Stimulated activated naive CD4-positive, alpha-beta T cell (primary cell): ENCODE measurements at places on chromosomes 11 and 22.

- no peak for DNase-seq
Measured at GRCh38 chr22:49201046-49201970, 626.4 kb downstream of the BRD1 start.

DNA sequence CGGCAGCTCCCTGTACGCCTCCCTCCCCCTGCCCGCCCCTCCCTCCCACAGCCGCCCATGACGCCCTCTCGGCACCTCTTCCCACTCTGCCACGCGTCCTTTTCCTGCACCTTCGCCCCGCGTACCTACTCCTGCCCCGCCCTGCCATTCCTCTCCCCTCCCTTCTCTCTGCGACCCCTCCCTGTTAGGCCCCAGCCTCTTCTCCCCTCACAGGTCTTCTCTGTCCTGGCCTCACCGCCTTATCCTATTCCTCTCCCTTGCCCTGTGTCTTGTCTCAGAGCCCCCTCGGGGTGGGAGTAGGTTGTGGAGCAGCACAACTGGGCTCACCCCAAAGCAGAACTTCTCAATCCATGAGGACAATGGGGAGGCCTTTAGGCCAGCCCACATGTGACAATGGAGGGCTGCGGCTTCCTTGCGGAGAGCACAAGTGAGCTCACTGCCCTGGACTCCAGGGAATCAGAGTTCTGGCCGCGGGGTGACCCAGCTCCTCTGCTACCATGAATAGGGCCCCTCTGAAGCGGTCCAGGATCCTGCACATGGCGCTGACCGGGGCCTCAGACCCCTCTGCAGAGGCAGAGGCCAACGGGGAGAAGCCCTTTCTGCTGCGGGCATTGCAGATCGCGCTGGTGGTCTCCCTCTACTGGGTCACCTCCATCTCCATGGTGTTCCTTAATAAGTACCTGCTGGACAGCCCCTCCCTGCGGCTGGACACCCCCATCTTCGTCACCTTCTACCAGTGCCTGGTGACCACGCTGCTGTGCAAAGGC is 539 bp downstream of the SLC35C1 start:
- DNase-seq = no peak

DNA sequence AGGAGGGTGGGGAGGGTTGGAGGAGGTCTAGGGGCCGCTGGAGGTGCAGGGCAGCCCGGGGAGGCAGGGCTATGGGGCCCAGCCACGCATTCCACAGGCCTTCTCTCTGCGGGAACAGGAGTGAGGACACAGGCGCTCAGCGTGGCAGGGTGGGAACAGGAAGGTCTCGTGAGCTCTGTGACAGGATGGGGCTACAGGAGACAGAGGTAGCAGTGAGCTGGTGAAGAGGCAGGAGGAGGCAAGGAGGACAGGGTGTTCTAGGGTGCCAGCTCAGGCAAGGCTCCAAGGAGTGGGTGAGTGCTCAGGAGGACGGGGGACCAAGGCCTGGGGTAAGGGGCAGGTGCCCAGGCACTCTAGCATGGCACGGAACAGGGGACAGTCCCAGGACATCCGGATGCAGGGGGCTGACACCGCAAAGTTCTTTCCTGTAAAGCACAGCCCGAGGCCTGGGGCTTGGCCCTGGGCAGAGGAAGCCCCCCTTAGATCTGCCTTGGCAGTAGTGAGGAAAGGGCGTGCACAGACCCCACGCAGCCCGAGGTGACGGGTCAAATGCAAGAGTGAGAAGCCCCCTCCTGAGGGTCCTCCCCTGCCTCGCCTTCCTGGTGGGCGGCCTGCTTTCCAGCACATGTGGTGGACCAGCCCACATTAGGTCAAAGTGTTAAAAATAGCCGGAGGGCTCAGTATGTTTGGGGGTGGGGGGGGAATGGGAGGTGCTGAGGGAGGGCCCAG is 4.7 kb upstream of the NEAT1 start:
- DNase-seq = peak; percentile 51

GRCh38 chr11:17699147-17700114 is 19.9 kb upstream of the MYOD1 start:
- no peak for DNase-seq

- DNase-seq = peak; percentile 25
Measured at GRCh38 chr11:17991783-17992433, 20.9 kb downstream of the SERGEF start.

- no peak for DNase-seq
Measured at GRCh38 chr11:112210890-112211289, 15.3 kb upstream of the PTS start.

DNA sequence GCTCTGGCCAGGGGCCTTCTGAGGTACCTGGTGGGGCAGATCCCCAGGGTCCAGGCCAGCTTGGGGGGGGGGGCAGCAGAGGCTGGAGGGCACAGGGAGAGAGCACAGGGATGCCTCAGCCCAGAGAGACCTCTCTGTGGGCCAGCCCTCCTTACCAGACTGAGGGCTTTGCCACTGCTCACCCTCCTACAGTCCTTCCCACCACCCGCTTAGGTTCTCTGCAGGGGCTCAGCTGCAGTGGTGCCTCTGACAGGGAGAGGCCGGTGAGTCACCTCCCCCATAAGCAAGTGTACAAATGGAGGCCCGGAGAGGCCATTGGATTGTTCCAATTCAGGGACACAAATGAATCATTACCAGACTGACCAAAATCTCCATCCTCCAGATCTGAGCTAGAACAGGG is 68.1 kb upstream of the LMO1 start:
- no peak for DNase-seq

- DNase-seq = no peak
Measured at GRCh38 chr11:83601201-83601913, 315.2 kb upstream of the CCDC90B start.

DNA sequence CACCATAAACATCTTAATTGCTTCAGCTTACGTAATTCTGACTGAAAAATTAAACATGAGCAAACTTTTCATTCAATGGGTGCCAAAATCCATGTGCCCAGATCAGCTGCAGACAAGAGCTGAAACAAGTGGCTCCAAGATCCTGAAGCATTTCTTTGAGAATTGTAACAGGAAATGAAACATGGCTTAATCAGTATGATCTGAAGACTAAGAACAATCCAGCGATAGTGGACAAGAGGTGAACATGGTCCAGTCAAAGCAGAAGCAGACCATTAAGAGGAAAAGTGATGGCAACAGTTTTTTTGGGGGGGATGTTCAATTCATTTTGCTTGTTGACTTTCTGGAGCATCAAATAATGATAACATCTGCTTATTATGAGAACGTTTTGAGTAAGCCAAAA is 1964.5 kb upstream of the RAG2 start:
- DNase-seq = no peak

DNA sequence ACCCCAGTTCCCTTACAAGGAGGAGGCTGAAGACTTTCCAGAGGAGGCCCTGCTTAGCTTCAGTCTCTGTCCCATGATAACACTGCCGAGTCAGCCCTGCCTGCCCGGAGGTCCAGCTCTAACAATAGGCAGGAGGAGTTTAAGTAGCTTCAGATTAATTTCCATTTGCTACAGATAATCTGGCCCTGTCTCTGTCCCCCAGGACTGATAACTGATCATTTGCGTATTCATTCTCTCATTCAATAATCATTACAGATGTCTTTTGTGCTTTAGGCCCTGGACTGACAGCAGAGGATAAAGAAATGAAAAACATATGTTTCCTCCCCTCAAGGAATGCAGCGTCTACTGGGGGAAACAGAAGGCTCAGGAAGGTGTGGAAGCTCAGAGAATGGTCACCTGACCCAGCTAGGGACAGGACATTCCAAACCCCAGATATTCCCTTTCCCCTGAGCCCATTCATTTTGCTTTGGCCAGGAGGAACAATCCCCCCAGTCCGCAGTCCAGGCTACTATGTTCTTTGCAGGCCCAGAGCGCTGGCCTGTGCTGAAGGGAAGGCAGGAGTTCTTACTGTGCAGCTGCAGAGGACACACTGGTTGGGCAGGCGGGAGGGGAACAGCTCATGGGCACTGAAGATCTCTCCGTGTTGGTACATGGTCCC is 20.8 kb downstream of the CHRDL2 start:
- DNase-seq = no peak

- no peak for DNase-seq
Measured at GRCh38 chr11:72719144-72719543, 33.1 kb downstream of the ARAP1 start.

- DNase-seq = no peak
Measured at GRCh38 chr22:49091917-49092545, 735.6 kb downstream of the BRD1 start.

GRCh38 chr11:121889931-121890330 is 226.1 kb downstream of the BLID start:
- no peak for DNase-seq

GRCh38 chr22:44409211-44409973 is 88.6 kb downstream of the RTL6 start:
- no peak for DNase-seq

- peak; percentile 10 for DNase-seq
Measured at GRCh38 chr22:26648011-26648497, 9.3 kb upstream of the MIAT start.

GRCh38 chr11:17406818-17407149 is 18.3 kb upstream of the KCNJ11 start:
- no peak for DNase-seq

- DNase-seq = no peak
Measured at GRCh38 chr11:87036756-87037449, 831 bp upstream of the TMEM135 start.

GRCh38 chr11:70314730-70315129 is 44.2 kb downstream of the PPFIA1 start:
- no peak for DNase-seq

DNA sequence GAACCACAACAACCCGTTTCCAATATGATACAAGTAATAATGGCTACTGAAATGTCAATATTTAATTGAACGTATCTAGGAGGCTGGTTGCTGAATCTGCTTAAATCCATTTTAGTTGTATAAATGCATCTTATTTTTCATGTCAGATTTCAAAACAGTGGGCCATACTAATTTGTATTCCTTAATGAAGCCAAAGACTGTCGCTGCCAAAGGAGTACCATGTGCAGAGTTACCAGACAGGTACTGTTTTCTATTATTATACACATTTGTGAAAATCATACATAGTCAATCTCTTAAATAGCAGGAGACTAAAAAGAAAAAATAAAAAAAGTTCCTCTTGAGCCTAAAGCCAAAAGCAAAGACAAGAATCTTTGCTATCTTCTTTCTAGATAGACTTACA is 632.3 kb downstream of the LRRC4C start:
- DNase-seq = no peak

DNA sequence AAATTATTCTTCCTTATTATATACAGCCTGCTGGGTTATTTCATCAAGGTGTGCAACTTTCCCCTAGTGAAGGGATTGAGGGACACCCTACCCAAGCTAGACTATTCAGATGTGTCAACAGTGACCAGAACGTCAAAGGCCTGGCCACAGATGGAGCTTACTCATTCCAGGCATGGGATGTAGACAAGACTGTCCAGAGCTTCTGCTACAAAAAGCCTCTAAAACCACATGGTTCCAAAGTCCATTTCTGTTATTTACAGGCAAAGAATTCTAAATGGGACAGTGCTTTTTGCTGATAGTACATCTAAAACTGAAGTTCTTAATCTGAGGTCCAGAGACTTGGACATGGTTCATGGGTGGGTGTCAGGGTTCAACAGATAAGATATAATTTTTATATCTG is 9.7 kb upstream of the SMCO4 start:
- DNase-seq = no peak

- no peak for DNase-seq
Measured at GRCh38 chr11:124479561-124479960, 34.1 kb upstream of the OR8B8 start.

GRCh38 chr11:18844753-18845367 is 53.3 kb upstream of the PTPN5 start:
- DNase-seq = no peak

GRCh38 chr11:57764566-57764965 is 3.0 kb downstream of the CTNND1 start:
- no peak for DNase-seq

- no peak for DNase-seq
Measured at GRCh38 chr11:76564364-76564763, 106.2 kb downstream of the LRRC32 start.

GRCh38 chr22:30861131-30861530 is 107.4 kb downstream of the MORC2 start:
- no peak for DNase-seq

DNA sequence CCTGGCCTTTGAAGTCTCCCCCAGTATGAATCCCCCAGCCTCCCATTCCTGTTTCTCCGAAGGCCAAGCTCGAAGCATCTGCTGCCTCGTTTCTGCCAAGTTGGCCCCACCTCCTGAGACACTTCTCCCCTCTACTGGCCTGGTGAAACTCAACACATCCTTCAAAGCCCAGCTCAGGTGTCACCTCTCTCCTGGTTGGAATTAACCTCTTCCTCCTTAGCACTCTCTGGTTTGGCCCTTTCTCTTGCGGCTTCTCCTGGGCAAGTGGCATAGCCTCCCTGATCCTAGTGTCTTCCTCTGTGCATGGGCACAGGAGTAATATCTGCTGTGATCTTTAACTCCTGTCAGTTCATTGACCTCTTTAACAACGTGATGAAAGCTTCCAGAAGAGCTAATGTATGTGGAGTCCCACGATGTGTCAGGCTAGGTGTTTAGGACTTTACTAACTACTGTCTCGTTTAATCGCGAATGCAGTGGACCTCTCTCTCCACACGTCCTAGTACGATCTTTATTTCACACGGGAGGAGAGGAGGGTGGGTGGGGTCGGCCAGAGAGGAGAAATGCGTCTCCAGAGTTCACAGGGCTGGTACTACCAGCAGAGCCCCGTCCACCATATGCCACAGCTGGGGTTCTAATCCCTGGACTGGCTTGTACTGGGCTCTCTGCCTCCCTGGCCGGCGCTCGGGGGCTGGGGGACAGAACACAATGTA is 826 bp upstream of the PTPRJ start:
- DNase-seq = no peak

DNA sequence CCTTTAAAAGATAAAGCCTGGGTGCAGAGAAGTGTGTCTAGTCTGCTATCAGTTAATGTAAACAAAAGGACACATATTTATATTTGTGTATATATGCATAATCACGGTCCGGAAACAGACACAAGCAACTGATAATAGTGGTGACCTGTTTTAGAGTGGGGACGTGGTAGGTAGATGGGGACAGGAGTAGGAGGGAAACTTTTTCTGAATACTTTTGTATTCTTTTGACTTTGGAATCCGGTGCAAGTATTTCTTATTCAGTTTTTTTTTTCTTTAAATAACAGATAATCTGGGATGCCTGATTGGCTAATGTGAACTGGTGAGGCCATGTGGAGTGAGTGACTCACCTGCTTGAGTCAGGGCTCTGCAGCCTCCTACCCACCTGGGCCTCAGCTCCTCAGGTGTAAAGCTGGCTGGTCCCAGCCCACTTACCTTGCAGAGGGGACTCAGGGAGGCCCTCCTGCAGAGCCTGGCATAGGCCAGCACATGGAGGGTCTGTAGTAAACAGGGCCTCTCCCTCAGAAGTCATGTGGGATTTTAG is 15.3 kb downstream of the MICAL2 start:
- DNase-seq = no peak

- no peak for DNase-seq
Measured at GRCh38 chr11:129285402-129285786, 90.3 kb upstream of the BARX2 start.
